Aortic smooth muscle cell (primary cell): ENCODE measurements at places on chromosomes 2 and 18. TPM values are rescaled to one million over a fixed set of nuclear protein-coding genes. Genes with fewer than 3 reads are reported as not detected.

SLC5A7 gene
- not detected in 2 replicates for total RNA-seq

SULT1C4 gene
- 0.13 and 0.19 TPM in 2 replicates for total RNA-seq

CUL3 gene
- 62.4 and 72.5 TPM in 2 replicates for total RNA-seq

GAREM2 gene
- total RNA-seq: 0.53 and 0.68 TPM in 2 replicates

ZSCAN30 gene
- total RNA-seq: 20.7 and 22.1 TPM in 2 replicates

SERPINB2 gene
- 2.4 and 19.8 TPM in 2 replicates for total RNA-seq

CD207 gene
- not detected in 2 replicates for total RNA-seq

SRD5A2 gene
- total RNA-seq: not detected in 2 replicates

SPC25 gene
- 3.9 and 5.7 TPM in 2 replicates for total RNA-seq

NEU2 gene
- total RNA-seq: not detected in 2 replicates
